ENCODE measurements at places on chromosomes 6 and 20.

DNA sequence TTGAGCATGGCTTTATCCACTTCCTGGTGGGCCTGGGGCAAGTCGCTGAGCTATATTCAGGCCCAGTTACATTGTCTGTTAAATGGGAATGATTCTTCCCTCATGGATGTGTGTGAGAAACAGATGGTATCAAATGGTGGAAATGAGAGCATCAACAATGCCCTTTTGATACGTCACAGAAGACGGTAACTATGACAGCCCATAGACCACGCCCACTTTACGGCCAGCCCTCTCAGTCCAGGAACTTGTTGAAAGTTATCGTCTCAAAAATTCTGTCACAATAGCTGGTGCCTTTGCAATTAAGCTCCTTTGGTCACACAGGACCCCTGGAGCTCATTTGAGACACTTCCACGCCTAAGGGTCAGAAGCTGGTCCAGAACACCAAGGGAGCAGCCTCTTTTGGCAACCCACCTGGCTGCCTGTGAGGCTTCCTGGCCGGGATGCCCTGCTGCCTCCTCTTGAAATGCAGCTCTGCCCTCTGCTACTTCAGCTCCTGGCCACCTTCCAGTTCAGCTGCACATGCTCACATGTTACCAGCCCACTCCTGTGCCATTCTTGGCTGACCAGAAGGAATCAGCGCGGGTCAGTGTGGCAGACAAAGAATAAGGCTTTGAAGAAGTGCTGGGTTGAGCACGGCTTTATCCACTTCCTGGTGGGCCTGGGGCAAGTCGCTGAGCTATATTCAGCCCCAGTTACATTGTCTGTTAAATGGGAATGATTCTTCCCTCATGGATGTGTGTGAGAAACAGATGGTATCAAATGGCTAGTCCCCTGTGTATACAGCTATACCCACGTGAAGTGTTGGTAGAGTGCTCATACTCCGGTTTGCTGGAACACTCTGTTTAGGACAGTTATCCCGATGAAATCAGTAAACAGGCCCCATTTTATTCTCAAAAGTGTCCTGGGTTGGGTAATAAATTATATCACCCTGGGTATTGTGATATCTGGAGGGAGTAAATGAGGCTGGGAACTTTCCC lies 199.2 kb upstream of the SUPT3H start:
- DNase-seq: peak; percentile 51

- no peak for DNase-seq
Observed at GRCh38 chr6:7185561-7185960, 77.8 kb downstream of the RREB1 start.

DNA sequence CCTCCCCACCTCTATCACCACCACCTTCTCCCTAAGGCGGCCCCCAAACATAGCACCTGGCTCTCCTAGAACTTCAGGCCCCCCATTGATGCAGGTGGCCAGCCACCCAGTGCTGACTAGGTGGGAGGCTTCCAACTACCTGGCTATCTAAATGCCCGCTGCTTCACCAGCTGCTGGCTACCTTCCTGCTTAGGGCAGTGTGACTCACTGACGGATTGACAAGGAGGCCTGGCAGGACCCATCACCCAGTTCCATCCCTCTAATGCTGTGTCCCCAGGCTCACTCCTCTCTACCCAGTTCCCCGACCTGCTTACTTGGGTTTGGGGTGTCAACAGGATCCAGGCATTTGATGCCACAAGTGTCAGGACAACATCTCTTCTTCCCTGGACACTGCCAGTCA lies 1.1 kb downstream of the SLPI start:
- DNase-seq: no peak

DNA sequence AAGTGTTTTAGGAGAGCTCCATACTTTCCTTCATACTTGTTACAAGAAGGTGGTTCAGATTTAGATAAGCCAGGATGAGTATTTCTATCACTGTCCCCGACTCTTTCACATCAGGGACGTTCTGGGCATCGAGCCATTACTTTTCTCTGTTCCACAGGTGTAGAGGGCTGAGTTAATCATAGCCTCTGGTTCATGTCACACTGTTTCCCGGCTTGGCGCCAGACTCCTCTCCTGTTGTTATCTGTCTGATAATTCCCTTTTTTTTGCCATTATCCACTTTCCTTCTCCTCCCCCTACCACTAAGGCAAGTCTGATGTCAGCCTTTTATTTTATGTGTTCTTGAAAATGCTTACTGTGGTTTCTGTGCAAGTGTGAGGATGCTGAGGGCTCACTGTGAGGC lies 593.4 kb downstream of the UTRN start:
- no peak for DNase-seq

DNA sequence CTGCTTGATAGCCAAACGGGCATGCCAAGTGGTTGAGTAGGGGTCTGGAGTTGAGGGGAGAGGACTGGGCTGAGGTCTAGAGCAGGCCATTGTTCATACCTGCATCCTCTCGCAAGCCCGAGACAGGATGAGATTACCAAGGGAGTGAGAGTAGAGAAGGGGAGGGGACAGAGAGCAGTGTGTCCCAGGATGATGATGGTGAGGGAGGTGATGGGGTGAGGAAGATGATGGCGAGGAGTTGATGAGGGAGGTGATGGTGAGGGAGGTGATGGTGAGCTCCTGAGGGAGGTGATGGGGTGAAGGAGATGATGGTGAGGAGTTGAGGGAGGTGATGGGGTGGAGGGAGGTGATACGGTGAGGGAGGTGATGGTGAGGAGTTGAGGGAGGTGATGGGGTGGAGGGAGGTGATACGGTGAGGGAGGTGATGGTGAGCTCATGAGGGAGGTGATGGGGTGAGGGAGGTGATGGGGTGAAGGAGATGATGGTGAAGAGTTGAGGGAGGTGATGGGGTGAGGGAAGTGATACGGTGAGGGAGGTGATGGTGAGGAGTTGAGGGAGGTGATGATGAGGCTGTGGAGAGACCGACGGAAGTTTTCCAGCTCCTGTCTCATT lies 6.4 kb downstream of the TMEM181 start:
- no peak for DNase-seq

DNA sequence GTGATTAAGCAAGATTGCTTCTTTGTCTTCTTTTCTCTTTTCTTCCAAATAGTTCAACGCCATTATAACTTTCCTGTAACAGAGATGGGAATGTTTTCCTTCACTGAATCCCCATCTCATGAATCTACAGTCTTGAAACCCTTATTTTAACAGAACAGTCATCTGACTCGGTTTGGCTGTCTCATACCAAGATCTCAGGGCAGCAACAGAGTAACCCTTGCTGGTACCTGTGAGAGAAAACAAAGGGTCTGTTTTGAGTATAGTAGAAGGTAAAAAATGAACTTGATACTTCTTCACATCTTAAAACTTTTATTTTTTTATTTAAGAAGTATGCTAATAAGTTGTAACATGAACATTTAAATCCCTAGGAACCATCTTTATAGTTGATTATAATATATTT lies 19.6 kb upstream of the DSE start:
- no peak for DNase-seq

DNA sequence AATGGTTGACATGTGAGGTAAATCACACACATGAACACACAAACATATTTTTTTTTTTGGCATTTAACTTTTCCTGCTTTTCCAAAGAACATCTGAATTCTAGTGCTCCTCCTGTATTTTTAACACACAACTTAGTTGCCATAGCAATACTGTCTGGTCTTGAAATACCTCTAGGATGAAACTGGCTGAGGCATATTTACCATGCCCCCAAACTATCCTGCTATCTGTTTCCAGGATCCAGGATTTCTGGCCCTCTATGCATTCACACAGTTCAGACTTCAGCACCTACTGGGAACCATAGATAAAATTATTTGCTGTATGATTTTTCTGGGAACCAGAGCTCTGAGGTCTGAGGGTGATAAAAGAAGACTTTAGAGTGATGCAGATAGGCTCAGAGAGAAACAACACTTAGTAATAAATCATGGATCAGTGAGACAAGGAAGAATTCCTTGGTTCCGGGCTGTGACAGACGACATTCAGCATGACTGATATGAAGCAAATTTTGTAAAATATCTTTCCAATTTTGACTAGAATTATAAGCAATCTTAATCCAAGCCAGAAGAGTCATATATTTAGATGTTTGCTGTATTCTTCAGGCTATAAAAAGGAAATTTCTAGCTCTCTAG lies 359.7 kb downstream of the BTBD9 start:
- no peak for DNase-seq

GRCh38 chr6:11387707-11388430 lies 149.7 kb upstream of the TMEM170B start:
- DNase-seq: no peak

GRCh38 chr6:100320686-100321085 lies 144.0 kb downstream of the SIM1 start:
- DNase-seq: no peak

DNA sequence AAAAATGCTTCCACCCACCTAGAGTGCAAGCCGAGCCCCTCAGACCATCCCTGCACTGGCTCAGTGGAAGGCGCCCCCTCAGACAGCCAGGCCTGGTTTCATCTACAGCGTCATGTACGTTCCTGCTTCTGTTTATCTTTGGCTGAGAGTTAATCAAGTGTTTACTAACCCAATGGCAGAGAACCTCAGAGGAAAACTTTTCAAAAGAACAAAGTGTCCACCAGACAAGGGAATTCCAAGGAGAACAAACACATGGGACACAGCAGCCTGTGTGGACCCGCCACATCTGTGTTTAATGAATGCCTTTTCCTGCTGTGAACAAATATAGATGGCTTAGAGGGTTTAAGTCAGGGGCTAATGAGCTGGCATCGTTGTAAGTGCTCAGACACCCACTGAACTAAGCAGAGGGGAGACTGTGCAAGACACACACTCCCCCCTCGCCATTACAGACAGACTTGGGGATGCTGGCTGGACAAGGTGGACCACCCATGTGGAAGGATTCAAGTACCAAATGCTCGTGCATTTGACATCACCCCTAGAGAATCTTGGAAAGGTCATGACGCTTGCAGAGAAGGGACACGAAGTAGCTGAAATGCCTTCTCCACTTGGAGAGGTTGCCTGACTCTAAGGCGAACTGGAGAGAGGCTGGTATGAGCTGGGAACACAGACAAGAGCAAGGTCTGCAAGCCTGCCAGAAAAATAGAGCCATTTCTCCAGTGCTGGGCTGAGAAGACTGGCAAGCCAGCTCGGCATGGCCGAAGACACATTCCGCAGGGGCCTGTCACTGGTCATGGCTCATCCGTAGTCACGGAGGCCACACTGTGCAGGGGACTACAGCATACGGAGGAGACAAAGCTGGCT lies 53.5 kb upstream of the NXT1 start:
- no peak for DNase-seq

DNA sequence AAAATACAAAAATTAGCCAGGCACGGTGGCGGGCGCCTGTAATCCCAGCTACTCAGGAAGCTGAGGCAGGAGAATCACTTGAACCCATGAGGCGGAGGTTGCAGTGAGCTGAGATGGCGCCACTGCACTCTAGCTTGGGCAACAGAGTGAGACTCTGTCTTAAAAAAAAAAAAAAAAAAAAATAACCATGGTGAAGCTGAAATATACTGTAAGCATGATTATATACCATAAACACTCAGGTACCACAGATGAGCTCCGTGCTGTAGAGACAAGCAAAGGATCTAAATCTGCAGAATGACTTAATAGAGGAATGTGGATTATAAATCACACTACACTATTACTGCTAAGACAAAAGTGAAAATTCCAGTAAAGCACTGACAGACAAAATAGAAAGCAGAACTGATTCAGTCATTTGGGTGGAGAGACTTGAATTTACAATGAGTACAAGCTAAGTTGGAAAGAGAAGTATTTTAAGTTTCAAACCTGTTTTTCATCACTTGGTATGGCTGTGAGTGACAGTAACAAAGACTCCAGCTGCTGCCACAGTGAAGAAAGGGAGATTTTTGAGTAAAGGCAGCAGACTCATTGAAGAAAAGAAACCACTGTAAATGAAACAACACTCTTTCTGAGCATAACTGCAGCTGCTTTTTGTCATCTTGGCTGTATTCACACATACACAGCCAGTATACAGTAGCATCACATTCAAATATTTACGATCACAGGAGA lies 322.1 kb downstream of the RNGTT start:
- DNase-seq: no peak

- peak; percentile 9 for DNase-seq
Observed at GRCh38 chr6:56448046-56448445, 194.6 kb downstream of the DST start.

DNA sequence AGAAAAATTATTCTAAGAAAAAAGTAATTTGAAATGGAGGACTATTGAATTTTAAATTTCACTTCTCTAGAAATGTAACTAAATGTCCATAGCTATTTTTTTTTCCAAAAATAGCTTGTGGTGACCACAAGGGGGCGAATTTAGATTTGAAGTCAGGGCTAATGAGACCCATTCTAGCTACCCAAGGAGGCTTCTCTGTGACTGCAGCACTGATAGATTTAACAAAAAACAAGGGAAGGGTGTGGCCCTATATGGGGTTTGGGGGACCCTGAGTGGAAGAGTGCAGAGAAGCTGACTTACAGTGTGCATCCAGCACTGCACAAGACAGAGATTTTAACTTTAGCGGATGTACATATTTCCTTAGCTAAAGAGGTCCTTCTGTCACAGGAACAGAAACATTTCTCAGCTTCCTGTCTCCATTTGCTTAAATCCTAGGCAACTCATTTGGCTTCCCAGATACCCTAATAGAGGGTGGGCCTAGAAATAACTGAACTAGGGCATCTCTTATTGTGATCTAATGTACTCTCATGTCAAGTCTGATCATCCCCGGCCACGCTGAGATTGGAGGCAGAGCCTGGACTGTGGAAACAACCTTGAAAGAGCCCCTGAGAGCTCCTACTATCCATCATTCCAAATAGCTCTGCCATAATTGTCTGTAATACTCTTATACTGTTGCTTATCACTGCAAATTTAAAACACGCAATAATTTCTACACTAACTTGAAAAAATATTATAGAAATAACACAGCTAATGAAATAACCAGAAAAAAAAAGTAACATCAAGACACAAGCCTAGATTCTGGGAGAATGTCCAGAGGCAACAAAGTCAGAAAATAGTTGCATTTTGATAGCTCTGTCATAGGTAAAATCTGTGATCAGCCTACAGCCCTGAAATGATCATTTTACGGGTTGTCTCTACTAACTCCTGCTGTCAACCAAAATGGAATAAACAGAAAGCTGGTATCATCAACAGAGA lies 93.6 kb downstream of the SNAP91 start:
- peak; percentile 37 for DNase-seq

- DNase-seq: no peak
Observed at GRCh38 chr20:36040571-36040970, 72.2 kb downstream of the CNBD2 start.

DNA sequence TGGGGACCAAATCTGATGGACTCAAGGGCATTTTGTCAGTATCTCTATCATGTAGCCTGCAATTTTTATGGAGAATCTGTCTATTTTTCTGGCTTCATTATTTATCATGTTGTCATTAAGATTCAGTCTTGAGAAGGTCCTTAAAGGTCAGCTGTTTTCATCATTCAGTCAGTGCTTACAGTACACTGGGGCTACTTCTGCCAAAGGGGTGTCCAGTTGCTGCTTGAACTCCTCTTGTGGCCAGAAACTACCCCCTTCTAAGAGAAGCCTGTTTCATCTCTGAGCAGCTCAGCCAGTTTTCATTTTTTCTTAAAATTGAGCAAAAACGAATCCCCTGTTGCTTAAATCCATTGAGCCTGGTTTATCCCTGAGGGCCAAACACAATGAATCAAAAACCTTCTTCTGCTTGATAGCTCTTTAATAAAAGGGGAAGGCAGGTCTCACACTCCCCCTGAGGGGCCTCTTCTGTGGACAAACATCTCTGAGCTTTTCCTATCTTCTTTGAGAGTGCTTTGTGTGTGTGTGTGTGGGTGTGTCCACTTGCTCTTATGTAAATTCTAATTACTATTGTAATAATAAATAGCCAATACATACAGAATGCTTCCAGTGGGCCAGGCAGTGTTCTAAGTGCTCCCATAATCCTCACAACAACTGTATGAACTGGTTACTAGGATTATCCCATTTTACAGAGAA lies 172.2 kb downstream of the PLCB1 start:
- no peak for DNase-seq

Measured in kidney tubule cell (primary cell).